ENCODE measurements at places on chromosomes 1 and 21.

DNA sequence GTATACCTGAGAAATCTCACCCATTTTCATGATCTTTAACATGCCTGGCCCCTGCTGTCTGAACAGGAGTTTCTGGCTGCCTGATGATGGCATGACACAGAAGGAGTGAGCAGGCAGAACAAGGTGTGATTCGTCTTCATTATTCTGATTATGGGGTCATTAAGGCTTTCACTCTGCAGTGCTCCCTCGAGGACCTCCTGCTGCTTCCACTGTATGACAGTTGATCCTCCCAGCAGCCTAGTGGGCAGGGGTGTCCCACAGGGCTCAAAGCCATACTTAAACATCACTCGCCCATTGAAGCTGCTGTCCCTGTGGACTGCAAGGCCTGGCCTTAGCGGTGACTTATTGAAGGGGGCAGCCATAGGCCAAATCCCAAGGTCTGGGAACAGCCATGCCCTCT is 12.7 kb upstream of the PARS2 start:
- DNase-seq = no peak

- DNase-seq = no peak
Measured at GRCh38 chr1:220511785-220512184, 16.2 kb upstream of the MARK1 start.

DNA sequence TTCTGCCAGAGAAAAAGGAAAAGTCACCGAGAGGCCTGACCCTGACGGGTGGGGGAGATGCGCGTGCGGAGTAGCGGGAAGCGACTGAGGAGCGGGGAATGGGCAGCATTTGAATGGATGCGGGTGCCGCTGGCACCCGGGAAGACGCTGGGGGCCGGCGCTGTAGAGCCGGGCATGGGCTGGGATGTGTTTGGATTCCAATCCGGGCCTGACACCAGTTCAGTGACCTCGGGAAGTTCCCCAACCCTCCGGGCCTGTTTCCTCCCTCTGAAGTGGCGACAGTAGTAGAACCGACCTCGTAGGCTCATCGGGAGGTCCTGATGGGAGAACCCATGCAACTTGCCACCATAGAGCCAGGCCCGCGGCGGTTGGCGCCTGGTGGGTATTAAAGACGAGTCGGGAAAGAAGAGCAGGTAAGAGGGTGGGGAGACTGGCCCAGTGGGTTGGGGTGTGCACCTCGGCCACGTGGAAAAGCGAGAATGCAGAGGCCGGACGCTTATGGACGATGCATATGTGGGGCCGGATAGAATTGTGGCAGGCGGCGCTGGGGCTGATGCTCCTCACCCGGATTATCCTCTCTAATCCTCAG is 642 bp upstream of the SLC16A1 start:
- no peak for DNase-seq

DNA sequence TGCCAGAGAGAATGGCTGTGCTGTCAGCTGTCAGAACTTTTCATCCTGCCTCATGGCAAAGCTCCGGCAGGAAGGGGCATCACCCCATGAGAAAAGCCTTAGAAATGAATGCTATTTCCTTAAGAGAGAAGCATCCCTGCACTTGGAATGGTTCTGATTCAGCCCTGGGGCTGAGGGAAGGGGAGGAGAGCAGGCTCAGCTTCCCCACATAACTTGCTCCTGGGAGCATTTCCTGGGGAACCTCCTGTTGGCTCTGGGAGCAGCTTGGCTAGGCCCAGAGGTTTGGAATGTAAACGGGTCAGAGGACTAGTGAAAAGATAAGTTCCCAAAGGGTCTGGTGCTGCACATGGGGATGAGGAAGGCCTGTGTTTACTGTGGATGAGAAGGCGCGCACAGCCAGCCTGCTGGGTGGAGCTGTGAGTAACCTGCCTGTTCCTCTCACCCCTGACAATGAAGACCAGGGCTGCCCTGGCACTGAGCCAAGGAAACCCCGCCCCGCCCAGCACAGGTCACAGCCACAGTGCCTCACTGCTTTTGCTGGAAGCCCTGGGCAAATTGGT is 5.0 kb downstream of the PRELP start:
- DNase-seq = no peak

DNA sequence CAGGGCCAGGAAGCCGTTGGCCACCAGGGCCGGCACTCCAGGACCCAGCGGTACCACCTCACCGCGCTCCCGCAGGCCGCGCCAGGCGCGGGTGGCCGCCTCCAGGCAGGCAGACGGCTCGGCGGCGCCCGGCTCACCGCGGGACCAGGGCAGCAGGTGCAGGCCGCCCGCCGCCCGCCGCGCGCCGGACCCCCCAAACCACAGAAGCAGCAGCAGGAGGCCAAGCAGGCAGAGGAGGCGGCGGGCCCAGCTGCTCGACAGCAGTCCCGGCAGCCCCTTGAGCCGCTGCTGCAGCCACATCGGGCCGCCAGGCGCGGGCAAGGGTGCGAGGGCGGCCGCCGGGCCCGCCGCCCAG is 312 bp downstream of the KIAA2013 start:
- DNase-seq = no peak

- DNase-seq = no peak
Measured at GRCh38 chr1:245007852-245008251, 143.5 kb upstream of the HNRNPU start.

GRCh38 chr1:224770336-224770693 is 154.2 kb downstream of the CNIH3 start:
- DNase-seq = no peak

- DNase-seq = no peak
Measured at GRCh38 chr1:183674339-183674738, 21.2 kb upstream of the APOBEC4 start.

DNA sequence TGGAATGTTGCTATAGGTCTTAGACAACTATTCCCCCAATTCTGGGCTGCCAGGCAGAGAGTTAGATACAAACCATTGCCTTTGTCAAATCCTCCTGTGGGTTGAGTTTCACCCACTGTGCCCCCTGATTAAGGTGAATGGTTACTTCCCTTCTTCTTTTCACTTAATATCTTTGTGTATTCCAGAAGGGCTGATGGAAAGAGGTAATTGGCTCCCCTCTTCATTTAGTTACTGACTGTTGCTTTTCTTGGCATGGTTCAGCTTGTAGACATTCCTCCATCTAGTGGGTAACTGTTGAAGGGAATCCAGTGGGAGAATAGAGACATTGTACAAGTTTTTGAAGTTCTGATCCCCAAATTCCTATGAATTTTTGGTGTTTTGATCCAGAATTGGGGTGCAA is 43.8 kb upstream of the MACF1 start:
- no peak for DNase-seq

GRCh38 chr1:2632051-2632430 is 775 bp downstream of the MMEL1 start:
- DNase-seq = no peak

DNA sequence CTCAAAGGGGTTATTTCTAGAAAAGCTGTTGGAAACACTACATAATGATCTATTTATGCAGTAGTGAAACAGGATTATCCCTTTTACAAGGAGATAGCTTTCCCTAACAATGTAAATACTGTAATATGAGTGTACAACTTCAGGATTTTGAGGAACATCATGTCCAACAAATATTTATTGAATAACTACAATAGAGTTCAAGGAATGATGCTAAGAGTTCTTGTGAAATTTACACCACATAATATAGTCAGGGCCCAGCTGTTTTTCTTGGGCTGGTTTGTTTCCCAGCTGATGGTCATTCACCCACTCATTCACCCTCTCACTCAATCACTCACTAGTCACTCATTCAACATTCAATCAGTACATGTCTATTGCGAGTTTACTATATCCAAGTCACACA is 12.3 kb upstream of the LYPLAL1 start:
- no peak for DNase-seq

DNA sequence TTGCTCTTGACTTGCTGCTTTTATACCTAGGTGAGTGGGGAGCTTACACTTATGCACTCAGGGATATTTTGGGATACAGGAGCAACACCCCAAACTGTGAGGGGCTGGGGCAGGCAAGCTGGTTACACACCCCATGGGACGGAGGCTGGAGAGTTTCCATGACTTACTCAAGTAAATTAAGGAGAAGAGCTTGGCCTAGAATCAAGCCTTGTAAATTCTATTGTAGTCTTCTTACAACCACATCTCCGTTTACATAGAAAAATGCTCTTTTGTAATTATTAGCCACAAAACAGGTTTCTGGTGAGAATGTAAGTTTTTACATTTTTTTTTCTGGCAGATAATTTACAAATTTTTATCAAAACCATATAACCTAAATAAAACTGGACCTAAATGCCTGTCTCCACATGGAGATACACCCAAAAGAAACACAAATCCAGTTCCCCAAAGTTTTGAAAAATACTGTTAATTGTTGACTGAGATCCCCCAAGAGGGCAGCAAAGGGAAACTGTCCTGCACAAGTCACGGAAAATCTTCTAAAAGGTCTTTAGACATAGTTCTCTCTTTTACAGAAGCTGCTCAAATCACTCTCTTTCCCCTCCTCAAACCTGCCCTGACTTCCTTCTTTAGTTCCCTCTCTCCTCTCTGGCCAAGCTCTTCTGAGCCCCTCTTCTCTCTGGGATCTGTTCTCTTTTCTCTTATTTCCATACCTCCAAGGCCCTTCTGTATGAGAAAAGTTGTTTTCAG is 134.0 kb downstream of the HIVEP3 start:
- DNase-seq = no peak

GRCh38 chr21:36229181-36229580 is 72.6 kb downstream of the DOP1B start:
- DNase-seq = no peak

- no peak for DNase-seq
Measured at GRCh38 chr1:115797486-115797885, 29.0 kb upstream of the CASQ2 start.

- DNase-seq = no peak
Measured at GRCh38 chr1:89553157-89553556, 28.5 kb downstream of the LRRC8B start.

DNA sequence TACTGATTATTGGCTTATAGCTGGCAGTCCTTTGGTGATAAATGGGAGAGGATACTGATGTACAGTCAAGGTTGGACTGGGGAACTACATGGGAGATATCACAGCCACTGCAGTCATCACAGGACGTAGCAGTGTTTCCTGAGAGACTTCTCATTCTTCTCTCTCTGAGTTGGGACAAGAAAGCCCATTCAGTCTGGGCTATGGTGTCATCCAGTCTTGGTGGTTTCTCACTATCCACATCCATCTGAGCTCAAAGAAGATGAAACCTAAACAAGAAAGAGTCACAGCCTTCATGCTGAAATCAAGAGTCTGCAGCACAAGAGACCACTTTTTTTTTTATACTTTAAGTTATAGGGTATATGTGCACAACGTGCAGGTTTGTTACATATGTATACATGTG is 12.8 kb upstream of the CD53 start:
- DNase-seq = no peak

- DNase-seq = no peak
Measured at GRCh38 chr21:35954066-35954465, 106.3 kb downstream of the SETD4 start.

DNA sequence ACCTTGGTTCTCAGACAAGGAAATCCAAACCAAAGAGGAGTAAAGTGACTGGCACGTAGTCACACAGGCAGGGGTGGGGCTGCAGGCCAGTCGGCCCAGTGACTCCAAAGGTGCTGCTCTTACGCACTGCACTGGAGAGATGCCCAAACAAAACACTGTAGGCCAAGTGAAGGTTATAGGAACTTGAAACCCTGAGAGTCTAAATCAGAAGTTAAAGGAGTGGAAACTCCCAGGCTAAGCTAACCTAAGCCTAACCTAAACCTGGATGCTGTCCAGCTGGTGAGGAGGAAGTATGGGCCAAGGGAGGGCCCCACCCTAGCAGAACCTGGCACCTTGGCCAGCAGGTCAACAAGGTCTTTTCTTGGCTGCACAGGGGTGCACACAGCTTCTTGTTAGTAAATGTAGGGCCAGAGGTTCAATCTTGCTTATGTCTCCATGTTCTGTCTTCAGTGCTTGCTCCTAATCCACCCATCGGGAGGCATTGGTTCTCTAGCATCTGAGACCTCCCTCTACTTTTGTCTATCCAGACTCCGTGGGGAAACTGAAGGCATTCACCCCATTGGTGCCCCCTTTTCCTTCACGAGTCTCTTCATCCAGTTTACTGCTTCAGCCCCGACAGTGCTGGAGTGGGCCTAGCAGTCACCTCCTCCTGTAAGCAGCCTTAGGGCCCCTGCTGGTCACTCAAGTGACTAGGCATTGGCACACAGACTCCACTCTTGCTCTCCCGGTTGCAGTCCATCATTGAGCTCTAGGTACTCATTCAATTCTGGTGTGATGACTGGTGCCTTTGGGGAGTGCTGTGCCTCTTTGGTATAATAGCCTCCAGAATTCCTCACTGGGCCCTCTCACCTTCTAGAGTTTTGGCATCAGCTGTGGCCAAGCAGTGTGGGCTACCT is 12.9 kb upstream of the TMEM125 start:
- no peak for DNase-seq

GRCh38 chr1:17156108-17156507 is 36.9 kb upstream of the PADI2 start:
- DNase-seq = no peak

DNA sequence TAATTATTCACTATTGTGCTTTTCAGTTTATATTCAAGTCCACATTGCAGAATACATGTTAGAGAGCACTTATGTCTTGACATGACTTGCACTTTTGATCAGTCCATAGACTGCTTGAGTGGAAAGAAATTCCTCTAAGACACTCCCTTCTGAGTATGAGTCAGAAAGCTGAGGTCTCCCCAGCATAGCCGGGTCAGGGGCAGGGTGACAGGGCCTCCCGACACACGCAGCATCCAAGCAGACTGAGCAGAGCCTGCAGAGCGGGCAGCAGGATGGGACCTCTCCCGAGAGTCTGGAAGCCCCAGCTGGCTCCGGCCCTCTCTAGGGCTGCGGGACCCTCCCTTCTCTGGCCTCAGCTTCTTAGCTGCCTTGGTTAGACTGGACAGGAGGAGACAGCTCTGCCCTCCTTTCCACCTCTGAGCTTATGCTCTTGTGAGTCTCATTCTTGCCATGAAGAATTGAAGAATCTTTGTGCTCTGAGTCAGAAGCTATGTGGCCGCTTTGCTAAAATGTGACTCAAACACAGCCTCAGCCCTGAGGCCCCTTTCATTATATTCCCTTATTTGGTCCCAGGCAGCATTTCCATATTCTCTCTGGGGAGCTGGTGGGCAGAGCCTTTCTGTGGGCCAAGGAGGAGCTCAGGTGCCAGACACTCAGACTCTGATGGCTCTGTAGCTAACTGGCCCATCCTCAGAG is 11.2 kb upstream of the CAPN2 start:
- DNase-seq = no peak

GRCh38 chr1:39901714-39902459 is at the start of gene MYCL:
TSS of gene MYCL (minus strand) at chr1:39901917. CDS start at chr1:39901434, 483 bp downstream.
- DNase-seq = no peak
